ENCODE measurements at places on chromosomes 2 and 18.
A peak's percentile ranks its signal among the peaks of the same experiment; 100 is the strongest.

DNA sequence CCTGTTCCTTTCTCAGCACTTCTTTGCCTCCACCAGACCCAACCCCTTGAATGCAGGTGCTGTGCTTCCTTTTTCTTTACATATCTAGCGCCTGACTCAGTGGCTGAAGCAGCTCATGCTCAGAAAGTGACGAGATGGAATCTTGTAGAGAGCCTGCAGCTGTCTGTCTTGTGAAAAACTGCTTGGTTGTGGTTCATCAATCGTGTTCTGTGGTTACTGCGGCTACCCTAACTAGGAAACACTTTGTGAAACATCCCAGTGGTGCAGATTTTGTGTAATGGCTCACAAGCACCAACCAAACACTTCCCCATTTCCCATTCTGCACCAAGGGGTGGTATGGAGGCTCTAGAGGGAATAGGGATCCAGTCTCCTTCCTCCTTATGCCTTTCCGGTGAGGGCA lies 307.2 kb upstream of the MMADHC start:
- no peak for DNase-seq

GRCh38 chr2:112680666-112681101 lies 34.9 kb downstream of the SLC20A1 start:
- no peak for DNase-seq

DNA sequence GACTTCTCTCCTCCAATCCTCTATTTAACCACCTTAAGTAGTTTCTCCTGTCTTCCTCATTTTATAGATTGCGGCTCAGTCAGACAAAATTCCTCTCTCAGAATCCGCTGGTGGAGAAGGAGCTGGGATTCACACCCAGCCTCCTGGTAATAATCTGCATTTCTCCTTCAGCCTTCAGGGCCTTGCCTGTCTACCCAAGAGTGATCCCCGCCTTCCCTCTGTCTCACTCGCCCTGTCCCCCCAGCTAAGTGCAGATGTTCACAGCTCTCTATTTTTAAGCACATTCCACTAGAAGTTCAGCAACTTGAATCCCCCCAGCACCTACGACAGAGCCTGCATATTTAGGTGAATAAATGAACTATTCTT lies 212.5 kb upstream of the HAAO start:
- no peak for DNase-seq

- no peak for DNase-seq
These were observed 19.4 kb upstream of the NCL start for GRCh38 chr2:231483398-231484329.

DNA sequence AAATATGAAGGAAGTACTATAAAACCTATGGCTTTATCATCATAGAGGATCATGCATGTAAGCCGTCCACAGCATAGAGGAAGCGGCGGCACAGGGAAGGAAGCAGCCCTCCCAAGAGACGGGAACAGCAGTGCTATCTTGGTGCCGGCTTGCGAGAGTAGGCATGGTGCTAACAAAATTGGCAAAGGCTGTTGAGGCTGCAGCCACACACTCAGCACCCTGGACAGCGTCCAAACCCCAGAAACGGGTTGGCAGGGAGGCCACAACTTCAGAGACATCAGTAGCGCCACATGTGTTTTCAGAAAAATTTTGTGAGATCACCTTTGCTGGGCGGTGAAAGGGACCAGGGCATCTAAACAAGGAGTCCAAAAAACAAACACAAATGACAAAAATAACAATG lies 37.7 kb downstream of the NETO1 start:
- DNase-seq, result no peak

- DNase-seq, result peak; percentile 72
These were observed 672 bp downstream of the ATP6V1B1 start for GRCh38 chr2:70936165-70936978.

DNA sequence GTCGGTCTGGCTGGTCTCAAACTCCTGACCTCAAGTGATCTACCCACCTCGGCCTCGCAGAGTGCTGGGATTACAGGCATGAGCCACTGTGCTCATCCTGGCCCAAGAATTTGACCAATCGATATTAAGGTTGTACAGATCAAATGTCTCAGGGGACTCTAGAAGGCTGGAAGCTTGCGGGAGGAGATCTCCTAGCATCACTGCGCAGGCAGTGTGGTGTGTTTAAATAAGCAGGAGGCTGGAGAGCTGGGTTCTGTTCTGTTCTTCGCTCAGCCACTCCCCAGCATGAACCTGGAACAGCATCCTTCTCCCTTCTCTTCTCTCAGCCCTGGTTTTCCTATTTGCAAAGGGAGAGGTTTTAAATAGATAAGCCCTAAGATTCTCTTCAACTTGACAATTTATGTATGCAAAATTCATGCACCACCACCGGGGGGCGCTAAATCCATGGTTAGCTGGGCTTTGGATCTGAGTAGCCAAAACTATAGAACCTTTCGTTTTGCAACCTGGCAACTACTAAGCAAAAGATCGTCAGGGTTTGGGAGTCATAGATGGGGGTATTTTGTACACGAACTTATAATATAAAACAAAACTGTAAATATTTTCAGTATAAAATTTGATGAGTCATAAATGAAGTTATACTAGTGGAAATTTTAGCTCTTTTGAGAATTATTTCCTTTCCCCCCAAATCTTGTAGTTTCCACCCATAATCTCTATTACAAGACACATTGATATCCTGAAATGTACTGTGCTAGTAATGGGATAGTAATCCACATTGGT lies 60.6 kb downstream of the SLC16A14 start:
- DNase-seq, result no peak

GRCh38 chr2:46177461-46178089 lies 119.6 kb upstream of the EPAS1 start:
- no peak for DNase-seq

DNA sequence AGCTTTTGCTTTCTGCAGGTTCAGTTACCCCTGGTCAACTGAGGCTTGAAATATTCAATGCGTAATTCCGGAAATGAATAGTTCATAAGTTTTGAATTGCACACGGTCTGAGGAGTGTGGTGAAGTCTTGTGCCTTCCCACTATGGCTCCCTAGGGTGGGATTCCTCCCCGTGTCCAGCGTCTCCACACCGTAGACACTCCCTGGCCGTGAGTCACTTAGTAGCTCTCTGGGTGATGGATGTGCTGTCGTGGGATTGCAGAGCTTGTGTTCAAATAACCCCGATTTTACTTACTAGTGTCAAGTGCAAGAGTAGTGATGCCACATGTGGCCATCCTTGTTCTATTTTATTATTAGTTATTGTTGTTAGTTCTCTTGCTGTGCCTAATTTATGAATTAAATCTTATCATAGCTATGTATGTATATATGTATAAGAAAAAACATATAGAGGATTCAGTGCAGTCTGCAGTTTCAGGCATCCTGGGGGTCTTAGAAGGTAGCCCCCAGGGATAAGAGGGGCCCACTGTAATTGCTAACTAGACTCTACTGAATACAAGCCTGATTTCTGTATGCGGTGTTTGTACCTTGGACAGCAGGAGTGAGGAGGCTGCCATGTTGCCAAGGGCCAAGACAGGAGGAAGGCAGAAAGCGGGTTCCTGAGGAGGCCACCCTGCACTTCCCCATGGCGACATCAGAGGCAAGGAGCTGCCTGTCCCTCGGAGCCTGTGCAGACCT lies 47.7 kb upstream of the PDIA6 start:
- DNase-seq, result no peak

DNA sequence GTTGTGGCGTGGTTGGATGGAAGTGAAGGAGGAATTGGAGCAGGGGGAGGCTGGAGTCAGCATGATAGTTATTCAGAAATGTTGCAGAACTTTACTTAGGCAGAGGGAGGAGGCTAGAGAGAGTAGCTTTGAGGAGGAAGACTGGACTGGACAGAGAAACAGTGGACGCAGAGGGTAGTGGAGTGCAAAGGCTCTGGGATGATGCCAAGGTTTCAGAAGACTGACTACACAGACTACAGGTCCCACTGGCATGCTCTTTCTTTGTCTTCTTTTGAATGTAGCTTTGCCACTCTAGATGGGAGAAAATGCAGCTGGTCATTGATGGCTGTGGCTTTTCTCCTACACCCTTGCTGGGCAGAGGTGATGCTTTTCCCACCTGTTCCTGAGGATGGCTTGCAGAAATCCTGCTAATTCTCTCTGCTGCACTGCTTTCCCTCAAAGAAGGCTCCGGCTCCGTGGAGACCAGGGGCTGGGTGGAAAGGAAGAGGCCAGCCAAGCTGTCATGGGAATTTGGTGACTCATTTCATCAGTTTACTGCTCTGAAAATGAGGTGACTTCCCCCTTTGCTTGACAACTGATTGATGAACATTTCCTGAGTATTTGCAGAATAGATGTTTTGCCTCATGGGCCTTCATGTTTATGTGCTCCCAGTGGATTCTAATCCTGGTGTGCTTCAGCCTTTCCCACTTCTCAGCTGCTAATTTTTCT lies 42.4 kb downstream of the MEIS1 start:
- DNase-seq, result no peak

- no peak for DNase-seq
These were observed 10.1 kb upstream of the SPRED2 start for GRCh38 chr2:65442420-65443020.

- DNase-seq, result no peak
These were observed 37.1 kb upstream of the CCDC93 start for GRCh38 chr2:118050974-118051373.

DNA sequence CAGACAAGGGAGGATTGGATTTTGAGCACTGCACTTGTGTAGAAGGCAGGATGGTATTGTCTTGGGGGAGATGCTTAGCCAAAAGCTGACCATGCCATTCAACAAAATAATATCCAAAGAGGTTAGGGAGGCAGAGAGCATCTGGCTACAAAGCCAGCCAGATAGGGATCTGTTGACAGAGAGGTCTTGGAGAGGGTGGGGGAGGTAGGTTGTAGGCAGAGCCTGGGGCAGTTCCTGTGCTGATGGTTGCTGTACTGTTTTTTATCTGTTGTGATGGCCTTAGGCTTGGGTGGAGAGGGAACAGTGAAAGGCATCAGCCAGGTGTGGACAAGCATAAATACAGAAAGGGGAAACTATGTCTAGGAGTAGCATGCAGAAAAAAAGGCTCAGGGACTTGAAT lies 100.9 kb downstream of the AQP4 start:
- DNase-seq, result no peak

DNA sequence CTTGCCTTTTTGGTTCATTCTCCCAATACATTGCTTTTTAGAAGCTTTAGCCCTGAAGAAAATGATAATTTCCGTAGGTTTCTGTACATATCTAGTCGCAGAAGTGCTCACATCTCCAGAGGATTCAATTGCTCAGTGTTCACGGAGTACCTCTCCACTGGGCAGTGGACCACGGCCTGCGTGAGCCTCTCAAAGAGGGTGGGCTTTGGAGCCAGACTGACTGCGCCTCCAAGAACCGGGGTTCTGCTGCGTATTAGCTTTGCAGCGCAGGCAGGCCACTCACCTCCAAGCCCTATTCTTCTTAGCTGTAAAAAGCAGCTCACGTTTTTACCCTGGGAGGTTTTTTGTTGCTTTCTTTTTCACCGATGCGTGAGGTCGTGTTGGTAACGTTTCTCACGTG lies 35.4 kb downstream of the NTSR2 start:
- no peak for DNase-seq

DNA sequence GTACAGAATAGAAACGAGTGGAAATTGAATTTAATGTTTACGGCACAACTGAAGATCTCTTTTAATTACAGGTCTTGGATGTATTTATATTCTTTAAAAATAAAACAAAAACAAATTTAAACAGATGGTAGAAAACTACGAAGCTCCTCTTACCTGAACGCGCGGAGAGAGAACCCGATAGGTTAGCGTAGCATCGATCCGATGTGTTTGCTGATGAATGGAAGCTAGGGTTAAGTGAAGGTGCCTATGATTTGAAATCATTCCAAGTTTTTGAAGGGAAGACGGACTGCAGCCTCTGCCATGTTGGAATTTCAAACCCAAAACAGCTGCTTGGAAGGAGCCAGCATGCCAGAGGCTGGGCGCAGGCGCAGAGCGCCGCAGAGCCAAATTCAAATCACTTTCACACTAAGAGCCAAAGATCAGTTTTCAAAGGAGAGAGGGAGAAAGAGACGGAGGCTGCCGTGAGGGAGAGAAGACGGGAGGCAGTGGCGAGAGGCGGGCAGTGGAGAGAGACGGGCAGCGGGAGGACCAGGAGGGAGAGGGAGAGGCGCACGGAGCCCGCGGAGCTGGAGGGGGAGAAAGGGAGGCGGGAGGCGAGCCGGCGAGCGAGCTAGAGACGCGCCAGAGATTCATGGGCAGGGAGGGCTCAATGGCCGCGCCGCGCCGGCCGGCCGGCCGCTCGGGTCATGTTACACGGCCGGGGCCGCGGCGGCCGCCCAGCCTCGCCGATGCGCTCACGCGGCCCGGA lies at the start of gene FIGN:
Gene FIGN, minus strand, starts transcription at position 324 of the 748 bp plus-strand sequence. CDS start 1,081 bp downstream, outside the sequence.
- DNase-seq, result peak; percentile 95

DNA sequence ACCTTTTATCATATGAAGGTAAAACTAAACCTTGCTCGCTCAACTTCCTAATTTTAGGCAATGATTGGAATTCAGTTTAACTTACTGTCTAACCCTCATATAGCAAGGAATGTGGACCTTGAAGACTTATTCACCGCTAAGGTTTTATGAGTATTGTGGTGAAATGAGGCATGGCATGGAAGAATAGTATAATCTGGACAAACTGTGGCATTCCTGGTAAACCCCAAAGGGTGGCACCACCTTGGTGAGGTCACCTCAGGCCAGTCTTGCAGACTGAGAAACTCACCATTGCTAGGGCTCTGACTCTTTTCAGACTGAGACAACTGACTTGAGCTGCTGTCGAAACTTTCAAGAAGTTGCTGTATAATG lies 51.1 kb upstream of the EHBP1 start:
- no peak for DNase-seq

GRCh38 chr2:128756365-128756717 lies 437.7 kb upstream of the HS6ST1 start:
- no peak for DNase-seq

- no peak for DNase-seq
These were observed 78.7 kb downstream of the MYCN start for GRCh38 chr2:16019060-16019480.

- DNase-seq, result no peak
These were observed 2.1 kb downstream of the NDC80 start for GRCh38 chr18:2573408-2573807.

- DNase-seq, result no peak
These were observed 121.3 kb downstream of the MAP4K4 start for GRCh38 chr2:101818531-101819451.

GRCh38 chr2:69223759-69224511 lies 163.1 kb downstream of the GFPT1 start:
- no peak for DNase-seq

Data from chondrocyte (in vitro differentiated cells).